ENCODE measurements at places on chromosomes 3 and 15.

DNA sequence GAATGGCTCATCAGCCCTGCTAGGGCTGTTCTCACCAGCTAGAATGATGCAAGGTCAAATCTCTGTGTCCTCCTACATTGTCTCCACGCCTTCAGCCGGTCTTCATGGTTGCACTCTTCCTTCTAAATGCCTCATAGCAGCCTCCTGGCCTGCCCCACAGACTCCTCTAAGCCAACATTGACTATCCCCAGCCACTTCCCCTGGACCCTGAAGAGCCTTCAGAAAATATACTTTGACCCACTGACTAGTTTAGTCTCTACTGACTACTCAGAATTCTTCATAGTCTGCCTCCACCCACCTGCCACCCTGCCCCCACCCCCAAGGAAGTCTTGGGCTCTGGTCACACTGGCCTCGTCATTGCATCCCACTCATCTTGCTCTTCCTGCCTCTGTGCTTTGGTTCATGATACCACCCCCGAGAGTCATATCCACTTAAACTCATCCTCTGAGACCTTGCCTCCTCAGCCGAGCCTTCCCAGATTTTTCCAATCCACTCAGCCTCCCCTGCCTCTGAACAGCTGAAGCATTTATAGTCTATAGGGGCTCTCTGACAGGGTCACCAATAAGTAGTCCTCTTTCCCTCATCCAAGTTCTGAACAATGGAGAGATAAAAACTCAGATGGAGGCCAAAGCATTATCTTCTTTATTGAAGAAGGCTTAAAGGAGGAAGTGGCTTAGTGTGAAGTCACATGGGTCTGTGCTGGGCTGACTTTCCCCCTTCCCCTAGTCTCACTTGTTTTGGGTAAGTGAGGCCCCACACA is 9.5 kb upstream of the DOCK3 start:
- peak overlapping the region; percentile 31 for H3K4me3 ChIP-seq
- no peak overlapping the region for H3K27ac ChIP-seq
- DNase-seq: no peak
- H3K4me1 ChIP-seq: peaks cover 19% of the 10 kb centered on the region
- H3K27me3 ChIP-seq: no peaks in the 10 kb centered on the region
- H3K36me3 ChIP-seq: peaks cover 2% of the 10 kb centered on the region

DNA sequence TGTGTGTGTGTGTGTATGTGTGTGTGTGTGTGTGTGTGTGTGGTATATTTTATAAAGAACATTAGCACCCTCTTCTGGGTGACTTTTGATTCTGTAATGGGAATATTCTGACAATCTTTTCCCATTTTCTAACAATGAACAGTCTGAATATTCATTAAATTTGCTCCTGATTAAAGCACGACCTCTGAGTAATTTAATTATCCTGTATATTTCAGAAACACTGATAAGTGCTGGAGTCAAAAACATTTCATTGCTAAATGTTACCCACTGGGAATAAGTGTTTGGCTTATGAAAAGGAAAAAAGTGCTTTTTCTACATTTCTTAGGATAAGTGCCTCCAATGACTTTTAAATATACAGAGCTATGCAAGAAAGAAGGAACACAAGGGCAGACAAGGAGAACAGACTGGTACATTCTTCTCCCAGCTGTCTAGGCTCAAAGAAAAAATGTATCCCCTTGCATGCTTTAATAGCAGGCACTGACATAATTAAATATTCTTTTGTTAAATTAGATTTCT is 32.3 kb upstream of the SYNPR start:
- no peak overlapping the region for H3K27ac ChIP-seq
- no peak overlapping the region for H3K4me3 ChIP-seq
- DNase-seq: no peak
- H3K36me3 ChIP-seq: no peaks in the 10 kb centered on the region

GRCh38 chr3:12986986-12987385 is 86.2 kb downstream of the IQSEC1 start:
- no peaks in the 10 kb centered on the region for H3K27me3 ChIP-seq
- peaks cover 48% of the 10 kb centered on the region for H3K4me1 ChIP-seq
- H3K36me3 ChIP-seq: no peaks in the 10 kb centered on the region
- H3K4me3 ChIP-seq: no peak overlapping the region
- no peak for DNase-seq

- peaks cover 8% of the 10 kb centered on the region for H3K4me1 ChIP-seq
- H3K4me3 ChIP-seq: no peak overlapping the region
- no peaks in the 10 kb centered on the region for H3K27me3 ChIP-seq
- H3K36me3 ChIP-seq: peaks cover 3% of the 10 kb centered on the region
- H3K27ac ChIP-seq: no peak overlapping the region
Observed at GRCh38 chr3:17579289-17580031, 163.0 kb downstream of the TBC1D5 start.

DNA sequence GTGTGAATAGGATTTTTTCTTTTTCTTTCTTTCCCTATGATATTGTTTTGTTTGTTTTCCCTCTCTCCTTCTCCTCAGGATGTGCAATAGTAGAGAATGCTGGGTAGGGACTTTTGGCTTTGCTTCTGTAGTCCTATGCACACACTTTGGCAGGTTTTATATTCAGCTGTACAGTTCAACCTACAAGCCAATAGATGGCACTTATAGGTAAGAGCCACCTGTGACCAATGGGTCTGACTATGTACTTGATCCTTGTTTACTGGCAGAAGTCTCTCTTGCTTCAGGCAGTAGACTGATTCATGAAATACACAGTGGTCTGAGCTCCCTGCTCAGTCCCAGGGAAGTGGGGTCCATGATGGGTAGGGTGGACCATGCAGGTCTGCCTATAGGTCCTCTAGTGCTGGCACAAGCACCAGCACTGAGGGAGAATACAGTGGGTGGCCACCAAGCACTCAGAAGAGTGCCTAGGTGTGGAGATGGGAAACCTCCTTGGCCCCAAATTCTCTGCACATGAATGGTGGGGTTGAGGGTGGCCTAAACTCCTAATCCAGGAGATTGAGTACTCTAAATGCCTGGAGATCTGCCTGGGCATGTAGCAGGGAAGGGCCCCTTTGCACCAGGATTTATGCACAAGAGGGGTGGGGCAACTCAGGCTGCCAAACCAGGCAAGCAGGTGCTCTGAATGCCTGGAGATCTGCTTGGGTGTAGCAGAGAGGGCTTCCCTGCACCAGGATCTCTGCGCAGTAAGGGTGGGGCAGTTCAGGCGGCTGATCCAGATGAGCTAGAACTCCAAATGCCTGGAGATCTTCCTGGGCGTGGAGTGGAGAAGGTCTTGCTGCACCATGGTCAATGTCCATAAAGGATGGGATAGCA is 176.1 kb downstream of the DOCK3 start:
- H3K4me3 ChIP-seq: no peak overlapping the region
- no peak overlapping the region for H3K27ac ChIP-seq
- DNase-seq: no peak

- no peaks in the 10 kb centered on the region for H3K4me1 ChIP-seq
- H3K36me3 ChIP-seq: peaks cover 2% of the 10 kb centered on the region
- peaks cover 24% of the 10 kb centered on the region for H3K27me3 ChIP-seq
- no peak overlapping the region for H3K27ac ChIP-seq
- DNase-seq: no peak
Observed at GRCh38 chr15:91807122-91807521, 46.4 kb upstream of the SLCO3A1 start.

All from T-helper 17 cell (primary cell).